ENCODE measurements at places on chromosomes 16 and 17. TPM values are rescaled to one million over a fixed set of nuclear protein-coding genes. Genes with fewer than 3 reads are reported as not detected.

DNA sequence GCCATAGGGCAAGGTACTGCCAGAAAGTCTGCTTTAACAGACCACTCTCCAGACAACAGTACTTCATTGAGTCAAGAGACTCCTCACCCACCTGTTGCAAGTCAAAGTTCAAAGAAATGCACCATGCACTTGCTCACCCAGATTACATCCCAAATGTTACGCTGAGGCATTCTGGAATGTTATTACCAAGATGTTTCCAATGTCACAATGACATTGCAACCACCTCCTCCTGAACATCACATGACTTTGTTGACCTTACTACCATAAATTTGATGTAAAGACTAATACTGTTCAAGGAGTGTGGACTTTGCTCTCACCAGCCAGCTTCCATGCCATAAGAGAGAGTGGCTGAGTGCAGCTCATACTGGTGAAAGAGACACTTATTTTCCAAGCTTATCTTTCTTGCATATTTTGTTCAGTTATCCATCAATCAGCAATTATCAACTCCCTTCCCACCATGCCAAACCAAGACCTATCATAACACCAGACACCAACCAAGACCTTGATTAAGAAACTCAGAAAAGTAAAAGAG, 58.5 kb upstream of the BCAR1 start:
- no peak for DNase-seq

DNA sequence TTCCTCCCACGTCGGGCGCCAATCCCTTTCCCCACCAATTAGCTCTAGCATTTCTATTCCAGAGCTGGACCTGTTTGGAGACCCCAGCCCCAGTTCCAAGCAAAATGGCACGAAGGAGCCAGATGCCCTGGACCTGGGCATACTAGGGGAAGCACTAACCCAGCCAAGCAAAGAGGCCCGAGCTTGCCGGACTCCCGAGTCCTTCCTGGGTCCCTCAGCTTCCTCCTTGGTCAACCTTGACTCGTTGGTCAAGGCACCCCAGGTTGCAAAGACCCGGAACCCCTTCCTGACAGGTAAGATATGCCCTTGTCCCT, 5.6 kb upstream of the SPATA20 start:
- DNase-seq = no peak

GRCh38 chr17:6711681-6712057, 1.5 kb downstream of the SLC13A5 start:
- DNase-seq = no peak

The TMC5 gene
- total RNA-seq = not detected

The TEDC2 gene
- total RNA-seq = 8.7 TPM

DNA sequence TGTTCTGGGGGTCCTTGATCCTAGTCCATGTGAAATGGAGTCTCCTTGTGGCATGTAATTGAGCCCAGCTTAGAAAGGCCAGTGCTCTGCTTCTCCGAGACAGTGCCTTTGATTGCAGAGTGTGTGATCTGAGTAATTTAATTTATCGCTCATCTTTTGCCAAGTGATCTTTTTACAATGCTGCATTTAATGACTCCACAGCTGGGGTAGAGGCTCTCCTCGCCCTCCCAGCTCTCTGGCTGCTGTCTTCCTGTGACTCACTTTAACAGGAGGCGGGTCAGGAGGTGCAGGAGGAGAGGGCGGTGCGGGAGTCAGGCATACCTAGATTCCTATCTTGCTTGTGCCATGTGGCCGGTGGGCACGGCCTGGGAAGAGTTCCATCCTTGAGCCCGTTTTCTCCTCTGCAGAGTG, 113.4 kb upstream of the FOXF1 start:
- peak; percentile 96 for DNase-seq

The PRCD gene
- total RNA-seq = not detected

DNA sequence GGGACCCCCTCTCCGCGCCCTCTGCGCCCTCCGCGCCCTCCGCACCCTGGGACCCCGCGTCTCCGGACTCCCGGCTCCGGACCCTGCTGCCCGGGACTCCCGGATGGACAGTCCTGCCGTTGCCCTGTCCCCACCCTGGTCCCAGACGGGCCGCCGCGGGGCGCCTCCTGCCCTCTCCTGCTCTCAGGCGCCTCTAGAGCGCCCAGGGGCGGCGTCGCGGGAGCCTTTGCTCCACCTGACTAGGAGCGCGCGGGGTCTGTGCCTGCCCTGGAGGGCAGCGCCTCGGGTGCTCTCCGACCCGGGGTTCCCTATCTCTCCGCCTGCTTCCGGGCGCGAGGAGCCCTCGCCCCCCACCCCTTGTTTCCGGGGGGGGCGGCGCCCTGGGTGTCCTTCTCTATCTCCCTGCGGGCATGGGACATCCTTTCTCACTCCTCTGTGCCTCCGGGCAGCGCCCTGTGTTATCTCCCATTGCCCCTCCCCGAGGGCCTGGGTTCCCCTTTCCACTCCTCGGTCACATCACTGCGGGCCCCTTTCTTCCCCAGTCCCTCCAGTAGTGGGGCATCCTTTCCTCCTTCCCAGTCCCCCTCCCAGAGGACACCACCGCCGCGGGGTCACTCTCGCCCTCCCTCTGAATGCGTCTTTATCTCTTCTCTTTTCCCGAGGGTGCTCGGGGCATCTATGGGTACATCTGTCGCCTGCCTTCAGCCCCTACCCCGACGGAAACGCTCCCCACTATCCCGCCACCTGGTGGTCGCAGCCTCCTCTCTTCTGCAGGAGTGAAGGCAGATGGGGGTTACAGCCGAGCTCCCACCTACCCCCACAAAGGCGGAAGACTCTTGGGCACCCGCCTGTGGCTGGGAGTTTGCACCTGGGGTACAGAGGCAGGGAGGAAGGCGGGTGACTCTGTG, 875 bp downstream of the PRKCB start:
- DNase-seq = no peak

The TBC1D3C gene
- 1.4 TPM for total RNA-seq

DNA sequence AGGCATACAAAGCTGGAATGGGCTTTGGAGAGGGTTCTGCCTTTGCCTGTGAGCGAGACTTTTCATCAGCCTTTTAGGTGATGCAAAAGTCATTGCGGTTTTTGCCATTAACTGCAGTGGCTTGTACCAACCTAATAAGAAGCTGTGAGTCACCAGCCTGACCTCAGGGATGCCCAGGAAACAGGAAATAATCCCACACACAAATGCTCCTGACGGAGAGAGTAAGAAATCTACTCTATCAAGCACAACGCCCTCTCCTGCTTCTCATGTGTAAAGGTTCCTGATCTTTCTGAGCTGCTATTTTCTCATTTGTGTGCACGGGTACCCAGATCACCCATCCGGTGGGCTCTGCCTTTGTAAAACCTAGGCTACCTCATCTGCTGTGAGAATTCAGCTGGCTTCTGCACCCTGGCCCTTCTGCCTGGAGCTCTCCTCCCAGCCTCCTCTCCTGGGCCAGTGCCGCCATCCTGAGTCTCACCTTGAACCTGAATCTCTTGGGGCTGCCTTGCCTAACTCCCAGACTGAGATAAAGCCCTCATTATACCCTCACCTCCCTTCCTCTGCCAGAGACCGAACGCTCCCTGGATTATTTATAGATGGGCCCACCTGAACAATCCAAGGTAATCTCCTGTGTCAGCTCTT, 299.7 kb downstream of the C16orf95 start:
- peak; percentile 81 for DNase-seq

GRCh38 chr16:55499951-55500529, 8.8 kb upstream of the LPCAT2 start:
- DNase-seq = peak; percentile 99

DNA sequence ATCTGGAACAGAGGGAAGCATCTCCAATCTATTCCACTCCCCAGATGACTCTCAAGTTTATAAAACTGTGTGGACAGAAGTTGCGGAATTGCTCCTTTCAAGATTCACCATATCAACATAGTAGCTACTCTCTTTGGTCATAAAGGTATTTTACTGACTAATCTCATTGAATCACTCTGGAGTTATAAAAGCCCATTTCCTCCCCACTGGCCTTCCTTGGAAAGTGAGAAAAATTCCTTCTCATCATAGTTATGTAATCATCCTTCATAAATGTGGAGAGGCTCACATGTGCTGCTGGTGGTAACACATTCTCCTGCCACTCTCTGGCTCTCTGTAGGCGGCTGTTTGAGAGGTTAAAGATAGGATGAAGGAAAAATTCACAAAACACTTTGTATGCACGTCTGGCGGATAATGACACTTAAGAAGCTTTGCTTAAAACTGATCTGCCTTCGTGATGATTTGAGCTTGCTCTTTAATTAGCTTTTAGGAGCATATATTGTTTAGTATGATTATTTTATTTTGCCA, 1034.0 kb upstream of the EEF2KMT start:
- DNase-seq = no peak

DNA sequence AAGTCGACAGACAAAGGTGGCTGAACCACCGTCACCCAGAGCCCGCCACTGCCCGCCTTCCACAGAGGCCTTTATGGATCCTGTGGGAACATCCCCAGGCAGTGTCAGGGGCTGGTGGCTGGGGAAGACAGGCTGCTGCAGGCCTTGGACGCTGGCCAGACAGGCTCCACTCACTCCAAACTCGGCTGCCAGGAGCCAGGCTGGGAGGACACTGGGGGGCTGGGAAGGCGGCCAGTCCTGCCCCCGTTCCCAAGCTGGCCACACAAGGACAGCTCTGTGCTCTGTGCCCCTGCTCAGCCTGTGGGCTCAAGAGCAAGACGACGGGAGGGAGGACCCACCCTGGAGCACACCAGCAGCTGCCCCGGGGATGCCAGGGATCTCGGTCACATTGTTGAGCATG, 7.6 kb upstream of the LCAT start:
- DNase-seq = no peak

DNA sequence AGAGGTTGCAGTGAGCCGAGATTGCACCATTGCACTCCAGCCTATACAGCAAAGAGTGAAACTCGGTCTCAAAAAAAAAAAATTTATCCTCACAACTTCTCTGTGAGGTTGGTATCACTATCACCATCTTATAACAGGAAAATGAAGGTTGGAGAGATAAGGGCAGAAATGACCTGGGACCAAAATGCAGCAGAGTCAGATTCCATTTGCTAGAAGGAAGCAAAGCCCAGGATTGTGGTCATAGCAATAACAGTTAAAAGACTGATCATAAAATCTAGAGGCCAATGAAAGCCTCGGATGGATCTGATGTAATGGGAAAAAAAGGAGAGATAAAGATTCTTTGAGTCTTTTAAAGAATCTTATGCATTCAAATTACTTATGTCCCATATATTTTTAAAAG, 69.6 kb upstream of the TEKT1 start:
- DNase-seq = no peak

The KRT33A gene
- total RNA-seq = not detected

DNA sequence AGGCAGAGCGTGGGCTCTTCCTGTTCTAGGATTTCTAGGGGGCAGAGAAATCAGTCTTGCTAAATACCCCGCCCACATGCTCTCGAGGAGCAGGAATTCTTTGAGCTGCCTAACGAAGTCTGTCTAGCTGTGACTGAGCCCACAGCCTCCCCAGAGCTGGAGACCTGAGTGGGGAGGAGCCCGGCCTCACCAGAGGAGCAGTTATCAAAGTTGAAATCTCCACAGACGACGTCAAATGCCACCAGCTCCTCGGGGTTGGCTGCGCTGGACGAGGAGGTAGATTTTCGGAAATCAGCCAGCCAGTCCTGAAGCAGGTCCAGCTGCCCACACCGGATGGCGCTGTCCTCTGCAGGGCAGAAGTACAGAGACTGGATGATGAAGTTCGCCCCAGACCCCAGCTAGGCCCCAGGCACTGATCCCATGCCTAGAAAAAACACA, 53.8 kb downstream of the PRMT7 start:
- no peak for DNase-seq

DNA sequence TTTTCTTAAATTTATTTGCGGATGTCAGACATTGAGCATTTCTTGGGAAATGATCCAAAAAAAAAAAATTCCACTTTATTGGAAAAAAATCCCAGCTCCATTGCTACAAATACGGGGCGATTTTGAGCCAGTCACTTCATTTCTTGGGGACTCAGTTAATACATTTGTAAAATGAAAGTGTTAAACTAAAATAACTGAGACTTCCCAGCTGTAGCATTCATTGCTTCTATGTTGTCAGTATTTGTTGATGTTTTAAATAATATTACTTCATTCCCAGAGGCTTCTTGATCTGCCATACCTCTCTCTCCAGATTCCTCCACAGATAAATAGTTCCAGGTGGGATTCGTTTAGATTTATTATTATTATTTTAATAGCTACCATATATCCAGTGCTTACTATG, 77.1 kb upstream of the HS3ST3A1 start:
- DNase-seq = no peak

DNA sequence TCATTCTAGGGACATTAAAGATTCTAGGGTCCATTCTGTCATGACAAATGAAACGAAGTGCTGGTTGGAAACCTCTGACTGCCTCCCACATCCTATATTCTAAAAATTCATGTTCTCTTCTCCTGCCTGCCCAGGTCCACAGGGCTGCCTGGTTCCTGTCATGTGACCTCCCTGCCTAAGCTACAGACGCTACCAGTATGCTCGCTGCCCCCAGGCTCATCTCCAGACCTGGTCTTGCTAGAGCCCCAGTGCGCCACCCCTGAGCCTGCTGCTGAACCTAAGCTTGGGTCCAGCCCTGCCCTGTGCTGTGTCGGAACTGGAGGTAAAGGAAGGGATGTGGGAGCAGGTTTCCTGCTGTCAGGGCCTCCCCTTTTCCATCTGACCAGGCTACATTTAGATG, 231.6 kb upstream of the CDH5 start:
- DNase-seq = no peak

DNA sequence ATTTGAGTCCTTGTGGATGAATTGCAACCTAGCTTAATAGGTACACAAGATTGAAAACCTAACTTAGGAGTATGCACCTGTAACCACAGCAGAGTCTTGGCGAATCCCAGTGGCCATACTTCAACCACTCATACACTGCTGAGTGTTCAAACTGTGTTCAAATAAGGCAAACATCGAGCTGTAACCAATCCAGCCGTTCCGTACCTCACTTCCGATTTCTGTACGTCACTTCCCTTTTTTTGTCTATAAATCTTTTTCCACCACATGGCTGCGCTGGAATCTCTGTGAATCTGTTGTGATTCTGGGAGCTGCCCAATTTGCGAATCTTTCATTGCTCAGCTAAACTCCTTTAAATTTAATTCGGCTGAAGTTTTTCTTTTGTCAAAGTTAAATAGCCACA, 190.6 kb downstream of the MAF start:
- no peak for DNase-seq

DNA sequence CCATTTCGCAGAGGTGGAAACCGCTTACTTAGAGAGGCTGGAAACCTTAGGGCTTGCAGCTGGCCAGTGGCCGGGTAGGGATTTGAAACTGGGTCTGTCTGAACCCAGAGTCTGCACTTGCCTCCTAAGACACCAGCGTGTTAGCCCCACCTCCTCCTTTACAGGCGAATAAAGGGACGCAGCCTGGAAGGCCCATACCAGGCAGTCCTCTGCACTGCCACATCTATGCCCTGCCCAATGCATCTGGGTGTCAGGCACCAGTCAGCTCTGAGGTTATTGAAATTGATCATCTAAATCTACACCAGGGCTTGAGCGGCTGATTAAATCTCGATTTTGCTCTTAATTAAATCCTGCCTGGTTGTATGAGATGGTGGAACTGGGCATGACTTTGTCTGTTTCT, 19.9 kb upstream of the NAGS start:
- no peak for DNase-seq

- no peak for DNase-seq
Measured at GRCh38 chr17:15918261-15918660, 26.7 kb upstream of the ADORA2B start.

Data from HFFc6 (cell line).